ENCODE measurements at places on chromosomes 12 and 14.
A peak's percentile ranks its signal among the peaks of the same experiment; 100 is the strongest.

DNA sequence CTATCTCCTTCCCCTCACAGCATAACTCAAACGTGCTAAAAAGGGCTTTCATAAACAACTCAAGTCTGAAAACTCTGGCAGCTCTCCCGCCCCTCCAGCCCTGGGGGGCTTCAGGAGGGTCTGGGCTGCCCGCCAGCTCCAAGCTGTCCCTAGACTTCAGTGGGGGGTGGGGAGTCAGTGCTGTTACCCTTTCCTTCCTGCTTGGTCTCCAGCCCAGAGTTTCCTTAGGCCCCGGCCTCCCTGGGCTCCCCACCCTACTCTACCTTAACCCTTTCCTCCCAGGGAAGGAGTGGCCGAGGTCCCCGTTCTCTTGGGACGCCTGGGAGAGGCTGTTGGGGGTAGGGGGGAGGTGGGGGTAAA, 530 bp upstream of the NYNRIN start:
- DNase-seq = no peak

GRCh38 chr12:90290980-90291975, 582.6 kb upstream of the ATP2B1 start:
- no peak for DNase-seq

GRCh38 chr14:99688210-99688581, 4.1 kb downstream of the CYP46A1 start:
- DNase-seq = no peak

DNA sequence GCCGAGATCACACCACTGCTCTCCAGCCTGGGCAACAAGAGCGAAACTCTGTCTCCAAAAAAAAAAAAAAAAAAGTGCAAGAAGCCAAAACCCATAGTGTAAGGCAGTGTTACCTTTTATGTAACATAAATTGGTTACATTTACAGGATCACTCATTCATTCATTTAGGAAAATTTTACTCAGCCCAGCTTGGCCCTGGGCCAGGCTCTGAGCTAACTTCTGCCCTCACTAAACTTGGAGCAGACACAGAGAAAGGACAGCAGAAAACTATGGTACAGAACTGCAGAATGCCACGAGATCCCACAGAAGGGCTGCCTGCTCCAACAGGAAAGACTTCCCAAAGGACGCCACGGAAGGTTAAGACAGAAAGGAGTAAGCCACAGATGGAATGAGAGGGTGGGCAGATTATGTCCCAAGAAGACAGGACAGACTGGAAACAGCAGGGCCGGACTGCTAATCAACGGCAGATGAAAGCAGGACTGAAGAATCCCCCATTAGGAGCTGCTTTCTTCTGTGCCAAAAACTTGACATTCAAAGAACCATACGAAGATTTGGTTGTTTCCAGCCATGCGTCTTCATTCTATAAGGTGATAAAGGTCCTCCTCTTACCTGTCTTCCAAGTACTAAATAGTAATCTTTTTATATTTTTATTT, 18.9 kb downstream of the PPP1R13B start:
- DNase-seq = no peak

DNA sequence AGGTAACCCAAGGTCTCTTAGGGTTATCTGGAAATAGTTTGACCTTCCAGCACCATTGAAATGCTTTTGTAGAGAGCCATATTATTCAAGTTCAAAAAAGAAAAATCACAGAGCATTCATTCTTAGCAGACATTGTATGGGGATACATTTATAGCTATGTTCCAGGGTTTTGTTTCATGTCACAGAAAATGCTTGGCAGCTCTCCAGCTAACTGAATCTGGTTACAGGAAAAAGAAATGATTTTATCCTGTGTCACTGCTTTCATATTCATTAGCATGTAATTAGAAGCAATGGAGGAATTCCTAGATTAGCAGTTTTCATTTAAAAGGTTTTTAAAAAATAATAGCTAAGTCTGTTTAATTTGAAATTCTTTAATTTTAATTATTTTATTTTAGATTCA, 78.9 kb downstream of the SNAPC1 start:
- DNase-seq = no peak

DNA sequence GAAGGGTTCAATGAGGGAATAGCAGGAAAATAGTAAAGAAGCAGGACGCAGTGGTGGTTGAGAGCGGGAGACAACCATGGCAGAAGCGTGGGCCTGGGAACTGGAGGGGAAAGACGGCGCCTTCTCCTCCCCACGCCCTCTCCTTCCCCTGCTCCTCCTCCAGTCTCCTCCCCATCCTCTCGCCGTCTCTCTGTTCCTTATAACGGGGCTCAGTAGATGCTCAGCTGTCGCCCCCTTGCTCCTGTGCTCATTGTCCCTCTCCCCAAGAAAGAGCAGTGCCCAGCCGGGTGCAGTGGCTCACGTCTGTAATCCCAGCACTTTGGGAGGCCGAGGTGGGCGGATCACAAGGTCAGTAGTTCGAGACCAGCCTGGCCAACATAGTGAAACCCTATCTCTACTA, 142.0 kb downstream of the BCL11B start:
- no peak for DNase-seq

GRCh38 chr14:36655571-36655962, 6.1 kb upstream of the PAX9 start:
- DNase-seq = no peak

GRCh38 chr12:15322164-15323061, at the start of gene PTPRO:
PTPRO (plus strand) TSS chr12:15322508.
- DNase-seq = peak; percentile 68

- DNase-seq = no peak
These were observed 81.9 kb downstream of the BMP4 start for GRCh38 chr14:53874704-53875103.

- DNase-seq = no peak
These were observed 65.2 kb upstream of the HSPB8 start for GRCh38 chr12:119113496-119113986.

- DNase-seq = no peak
These were observed 46.2 kb upstream of the GSC start for GRCh38 chr14:94816113-94816512.

DNA sequence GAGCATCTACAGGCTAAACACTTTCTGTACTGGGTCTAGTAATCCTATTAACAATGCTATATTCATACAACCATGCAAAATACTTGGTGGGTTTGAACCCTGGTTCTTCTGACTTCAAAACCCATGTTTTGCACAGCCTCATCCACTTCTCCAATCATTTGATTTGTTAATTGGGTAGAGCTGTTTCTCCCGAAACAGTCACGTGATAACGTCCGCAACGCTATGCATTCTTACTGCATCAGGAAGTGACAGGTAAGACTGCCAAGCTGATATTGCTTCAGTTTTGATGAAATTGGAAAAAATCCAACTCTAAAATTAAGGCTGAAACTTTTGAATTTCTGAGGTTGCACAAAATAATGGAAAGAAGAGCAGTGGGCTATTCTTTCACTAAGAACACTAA, 30.4 kb upstream of the RNU6-7 start:
- DNase-seq = no peak

DNA sequence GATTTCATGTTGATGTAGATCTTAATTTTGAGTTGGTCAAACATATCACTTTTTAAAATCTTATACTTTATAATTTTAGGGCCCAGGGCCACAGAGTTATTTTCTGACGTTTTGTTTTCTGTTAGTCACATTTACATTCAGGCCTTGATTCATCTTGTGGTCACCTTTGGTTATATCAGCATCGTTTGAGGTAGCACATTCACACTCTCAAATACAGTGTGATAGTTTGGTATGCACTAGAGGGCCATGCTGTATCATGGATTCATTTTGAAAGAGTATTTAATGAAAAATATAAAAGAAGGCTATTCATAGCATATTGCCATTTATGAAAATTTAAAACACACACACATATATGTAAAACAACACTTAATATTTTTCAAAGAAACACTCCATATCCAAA, 274.6 kb downstream of the RAD51B start:
- DNase-seq = no peak

- DNase-seq = no peak
These were observed 16.5 kb upstream of the GABARAPL1 start for GRCh38 chr12:10196210-10196609.

DNA sequence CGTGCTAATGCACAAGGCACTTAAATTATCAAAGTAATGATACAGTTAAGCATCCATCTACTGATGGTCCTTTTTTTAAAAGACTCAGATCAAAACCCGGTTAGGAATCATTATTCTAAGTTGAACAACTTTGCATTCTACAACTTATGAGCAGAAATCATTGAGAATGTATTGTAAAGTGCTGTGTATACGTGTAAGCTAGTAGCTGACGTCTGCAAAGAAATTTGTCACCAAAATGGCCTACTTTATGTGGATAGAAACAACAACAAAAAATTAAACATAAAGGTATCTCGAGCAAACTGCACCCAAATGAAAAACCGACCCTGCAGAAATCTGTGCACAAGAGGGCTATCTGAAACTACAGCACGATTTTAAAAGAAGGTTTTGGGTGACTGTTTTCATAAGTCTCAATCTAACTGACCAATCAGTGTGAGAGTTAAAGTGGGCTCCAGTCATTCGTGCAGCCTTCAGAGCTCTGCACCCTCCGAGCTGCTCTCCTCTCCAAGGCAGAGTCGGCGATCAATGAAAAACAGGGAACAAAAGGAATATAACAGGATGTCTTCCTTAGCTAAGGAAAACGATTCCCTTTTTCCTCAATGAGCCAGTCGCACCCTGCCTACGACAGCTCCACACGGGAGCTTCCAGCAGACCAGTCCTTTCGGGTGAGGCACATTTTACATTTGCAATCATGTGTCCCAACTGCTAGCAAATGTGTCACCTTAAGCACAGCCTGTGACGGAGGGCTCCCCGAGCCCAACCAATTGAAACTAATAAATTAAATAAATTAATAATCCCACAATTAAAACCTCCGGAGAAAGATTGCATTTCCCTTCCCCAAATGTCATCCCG, 200.7 kb upstream of the FOXN3 start:
- no peak for DNase-seq

DNA sequence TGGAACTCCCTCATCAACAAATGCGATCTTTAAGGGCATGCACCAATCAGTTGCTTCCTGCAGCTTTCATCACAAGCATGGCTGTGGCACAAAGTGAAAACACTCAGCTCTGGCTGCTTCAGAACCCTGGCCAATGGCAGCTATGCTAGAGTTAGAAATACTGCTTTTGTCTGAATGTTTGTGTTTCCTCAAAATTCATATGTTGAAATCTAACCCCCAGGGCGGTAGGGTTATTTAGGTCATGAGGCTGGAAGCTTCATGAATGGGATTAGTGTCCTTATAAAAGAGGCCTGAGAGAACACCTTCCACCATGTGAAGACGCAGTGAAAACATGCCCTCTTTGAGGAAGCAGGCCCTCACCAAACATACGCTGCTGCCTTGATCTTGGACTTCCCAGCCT, 453.9 kb downstream of the SNAPC1 start:
- no peak for DNase-seq

GRCh38 chr12:69666798-69667197, 32.3 kb downstream of the BEST3 start:
- no peak for DNase-seq

DNA sequence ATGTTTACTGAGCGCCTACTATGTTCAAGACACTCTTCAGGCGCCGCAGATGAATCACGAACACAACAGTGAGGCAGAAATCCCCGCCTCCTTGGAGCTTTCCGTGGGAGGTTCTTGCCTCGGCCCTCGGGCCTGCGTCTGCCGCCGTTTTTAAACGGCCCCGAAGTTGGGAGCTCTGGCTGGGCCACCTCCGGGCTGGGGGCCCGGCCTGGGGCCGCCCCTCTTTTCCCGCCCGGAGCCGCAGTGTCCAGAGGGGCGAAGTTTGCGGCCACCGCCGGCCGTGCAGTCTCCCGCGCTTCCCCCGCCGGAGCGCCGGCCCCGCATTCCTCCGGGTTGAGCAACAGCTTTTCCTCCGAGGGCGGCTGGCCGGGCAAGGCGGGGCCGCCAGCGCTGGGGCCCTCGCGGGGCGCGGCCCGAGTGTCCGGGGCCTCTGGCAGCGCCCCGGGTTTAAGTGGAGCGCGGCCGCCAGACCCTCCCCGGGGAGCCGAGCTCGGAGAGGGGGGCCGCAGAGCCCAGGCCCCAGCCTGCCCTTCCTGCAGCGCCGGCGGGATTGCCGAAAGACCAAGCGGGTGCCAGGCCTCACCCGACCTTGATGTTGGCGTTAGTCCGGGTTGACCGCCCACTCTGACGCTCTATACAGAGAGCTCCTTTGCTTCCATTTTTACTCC, 18.7 kb upstream of the CTDSP2 start:
- no peak for DNase-seq

- DNase-seq = no peak
These were observed 30.7 kb downstream of the ADCY6 start for GRCh38 chr12:48758186-48758585.

GRCh38 chr14:36583242-36583892, 953 bp upstream of the NKX2-8 start:
- DNase-seq = no peak

DNA sequence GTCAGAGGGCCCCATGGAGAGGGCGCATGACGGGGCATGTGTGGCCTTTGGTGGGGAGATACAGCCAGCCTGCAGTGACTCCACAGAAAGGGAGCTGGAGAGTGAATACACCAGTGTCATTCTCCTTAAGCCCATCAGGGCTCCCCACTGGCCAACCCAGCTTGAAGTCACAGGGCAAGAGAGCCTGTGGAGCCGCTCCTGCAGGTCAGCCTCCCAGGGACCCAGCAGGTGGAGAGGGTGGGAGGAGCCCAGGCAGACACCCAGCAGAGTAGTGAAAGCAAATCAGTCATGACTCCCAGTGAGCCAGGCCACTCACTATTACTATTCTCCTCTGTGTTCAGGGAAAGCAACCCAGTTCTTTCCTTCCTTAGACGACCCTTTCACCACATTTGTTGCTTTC, 110.0 kb upstream of the CPM start:
- DNase-seq = no peak

DNA sequence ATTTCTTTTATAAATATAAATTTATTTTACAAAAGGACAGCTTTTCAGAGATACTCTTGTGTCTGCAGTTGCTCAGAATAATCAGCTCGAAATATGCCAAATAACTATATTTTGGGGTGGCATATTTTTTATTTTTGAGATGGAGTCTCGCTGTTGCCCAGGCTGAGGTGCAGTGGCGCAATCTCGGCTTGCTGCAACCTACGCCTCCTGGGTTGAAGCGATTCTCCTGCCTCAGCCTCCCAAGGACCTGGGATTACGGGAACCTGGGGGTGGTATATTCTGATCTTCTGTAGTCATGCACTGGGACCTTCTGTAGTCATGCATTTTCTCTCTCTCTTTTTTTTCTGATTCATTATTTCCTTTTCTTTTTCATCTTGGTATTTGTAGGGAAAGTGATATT, 135.0 kb upstream of the AMIGO2 start:
- DNase-seq = no peak
